Naive B cell (primary cell): ENCODE measurements at places on chromosomes 16 and 17. TPM values are rescaled to one million over a fixed set of nuclear protein-coding genes. Genes with fewer than 3 reads are reported as not detected.

- no peaks in the 10 kb centered on the region for H3K27me3 ChIP-seq
- H3K4me1 ChIP-seq, result no peaks in the 10 kb centered on the region
- no peaks in the 10 kb centered on the region for H3K36me3 ChIP-seq
- DNase-seq, result no peak
- H3K4me3 ChIP-seq, result no peak overlapping the region
- H3K27ac ChIP-seq, result no peak overlapping the region
Measured at GRCh38 chr17:79981090-79981489, 54.6 kb downstream of the TBC1D16 start.

The ZNF19 gene
- 2.4 TPM for polyA plus RNA-seq

The MYO15A gene
- 0.61 TPM for polyA plus RNA-seq

DNA sequence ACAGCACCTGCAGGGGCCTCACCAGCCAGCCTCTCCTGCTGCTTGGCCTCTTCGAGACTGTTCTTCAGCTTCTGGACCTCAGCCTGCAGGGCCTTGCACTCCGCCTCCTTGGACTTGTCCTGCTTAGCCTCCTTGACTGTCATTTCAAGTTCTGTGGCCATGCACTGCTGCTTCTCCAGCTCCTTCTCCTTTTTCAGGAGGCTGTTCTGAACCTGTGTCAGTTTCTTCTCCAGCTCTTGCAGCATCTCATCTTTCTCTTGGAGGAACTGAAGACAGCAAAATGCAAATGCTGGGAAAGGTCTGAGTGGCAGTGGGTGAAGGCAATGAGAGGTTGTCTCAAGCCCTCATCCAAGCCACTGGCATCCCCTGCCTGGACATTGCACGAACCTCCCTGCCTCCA is 39.1 kb downstream of the DHX38 start:
- no peak overlapping the region for H3K4me3 ChIP-seq
- no peak overlapping the region for H3K27ac ChIP-seq
- H3K36me3 ChIP-seq, result peaks cover 7% of the 10 kb centered on the region
- no peaks in the 10 kb centered on the region for H3K4me1 ChIP-seq
- no peak for DNase-seq
- no peaks in the 10 kb centered on the region for H3K27me3 ChIP-seq

The KCNH4 gene
- 0.14 TPM for polyA plus RNA-seq

The TRAPPC1 gene
- 216 TPM for polyA plus RNA-seq

DNA sequence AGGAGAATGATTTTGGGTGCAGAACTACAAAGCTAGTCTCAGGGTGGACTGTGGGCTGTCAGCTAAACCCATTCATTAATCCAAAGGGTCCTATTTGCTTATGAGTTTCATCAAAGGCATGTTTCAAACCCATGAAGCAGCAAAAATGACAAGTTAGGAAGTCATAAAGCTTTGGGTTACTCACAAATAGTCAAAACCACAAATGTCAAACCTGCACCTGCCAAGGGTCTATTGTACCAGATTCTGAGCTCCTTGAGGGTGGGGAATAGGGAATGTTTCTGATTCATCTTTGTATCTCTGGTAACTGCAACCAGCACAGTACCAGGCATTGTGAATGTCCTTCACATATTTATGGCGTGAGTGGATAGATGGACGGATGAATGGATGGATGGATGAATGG is 317.7 kb downstream of the MAF start:
- H3K27me3 ChIP-seq, result peaks cover 65% of the 10 kb centered on the region
- H3K27ac ChIP-seq, result no peak overlapping the region
- no peak overlapping the region for H3K4me3 ChIP-seq

DNA sequence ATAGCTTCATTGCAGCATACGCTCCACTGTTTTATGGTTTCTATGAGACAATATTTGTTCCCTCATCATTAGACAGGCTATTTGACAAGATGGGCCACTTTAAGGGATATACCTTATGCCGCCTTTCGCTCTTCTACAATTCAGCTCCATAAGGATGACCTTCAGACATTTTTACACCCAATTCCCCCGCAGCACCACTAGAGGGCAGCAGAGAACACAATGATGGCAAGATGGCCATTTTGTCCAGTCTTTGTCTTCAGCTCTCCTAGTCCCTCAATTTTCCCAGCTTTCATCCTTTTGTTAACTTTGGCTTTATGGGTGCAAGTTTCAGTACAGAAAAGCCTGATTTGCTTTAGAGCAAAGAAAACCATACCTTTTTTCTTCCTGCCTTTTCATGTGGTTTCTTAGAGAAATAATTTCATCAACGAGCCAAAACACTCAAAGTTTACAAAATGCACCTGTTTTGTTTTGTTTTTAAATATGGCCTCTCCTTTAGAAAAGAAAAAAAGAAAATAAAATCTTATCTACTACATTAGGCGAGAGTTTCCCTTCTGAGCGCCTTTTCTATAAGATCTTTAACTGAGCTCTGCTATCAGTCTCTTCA is 355.3 kb downstream of the TOX3 start:
- no peaks in the 10 kb centered on the region for H3K36me3 ChIP-seq
- H3K4me3 ChIP-seq, result no peak overlapping the region
- H3K27ac ChIP-seq, result no peak overlapping the region
- H3K27me3 ChIP-seq, result no peaks in the 10 kb centered on the region

DNA sequence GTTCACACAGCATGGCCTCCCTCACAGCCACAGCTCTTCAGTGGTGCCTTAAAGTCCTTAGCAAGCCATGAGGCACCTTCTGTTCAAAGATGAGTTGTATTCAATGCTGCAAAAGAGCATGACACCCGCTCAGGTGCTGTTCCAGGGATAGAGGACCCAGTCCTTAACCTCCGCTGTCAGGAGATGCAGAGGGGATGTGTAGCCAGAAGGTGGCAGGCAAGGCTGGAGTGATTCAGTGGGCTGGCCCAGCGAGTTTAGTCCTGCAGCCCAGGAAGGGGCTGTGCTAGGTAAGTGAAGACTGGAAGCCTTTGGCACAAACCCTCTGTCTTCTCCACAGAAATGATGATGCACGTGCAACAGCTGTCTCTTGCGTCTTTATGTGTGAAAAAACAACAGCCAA is 25.0 kb upstream of the ADAM11 start:
- H3K4me3 ChIP-seq, result no peak overlapping the region
- no peaks in the 10 kb centered on the region for H3K36me3 ChIP-seq
- no peak for DNase-seq
- H3K27me3 ChIP-seq, result no peaks in the 10 kb centered on the region

- H3K4me3 ChIP-seq, result peak overlapping the region; percentile 78
- H3K27ac ChIP-seq, result no peak overlapping the region
- H3K36me3 ChIP-seq, result no peaks in the 10 kb centered on the region
- no peak for DNase-seq
Measured at GRCh38 chr16:58026139-58026704, 668 bp downstream of the MMP15 start.

GRCh38 chr17:34236281-34236892 is 18.7 kb upstream of the CCL2 start:
- H3K4me3 ChIP-seq, result no peak overlapping the region
- peaks cover 9% of the 10 kb centered on the region for H3K27me3 ChIP-seq
- H3K27ac ChIP-seq, result peak overlapping the region; percentile 36
- no peak for DNase-seq
- H3K4me1 ChIP-seq, result peaks cover 16% of the 10 kb centered on the region

- H3K4me3 ChIP-seq, result no peak overlapping the region
- H3K36me3 ChIP-seq, result no peaks in the 10 kb centered on the region
- no peaks in the 10 kb centered on the region for H3K27me3 ChIP-seq
- peaks cover 39% of the 10 kb centered on the region for H3K4me1 ChIP-seq
Measured at GRCh38 chr16:11627292-11627663, 40.6 kb upstream of the LITAF start.

DNA sequence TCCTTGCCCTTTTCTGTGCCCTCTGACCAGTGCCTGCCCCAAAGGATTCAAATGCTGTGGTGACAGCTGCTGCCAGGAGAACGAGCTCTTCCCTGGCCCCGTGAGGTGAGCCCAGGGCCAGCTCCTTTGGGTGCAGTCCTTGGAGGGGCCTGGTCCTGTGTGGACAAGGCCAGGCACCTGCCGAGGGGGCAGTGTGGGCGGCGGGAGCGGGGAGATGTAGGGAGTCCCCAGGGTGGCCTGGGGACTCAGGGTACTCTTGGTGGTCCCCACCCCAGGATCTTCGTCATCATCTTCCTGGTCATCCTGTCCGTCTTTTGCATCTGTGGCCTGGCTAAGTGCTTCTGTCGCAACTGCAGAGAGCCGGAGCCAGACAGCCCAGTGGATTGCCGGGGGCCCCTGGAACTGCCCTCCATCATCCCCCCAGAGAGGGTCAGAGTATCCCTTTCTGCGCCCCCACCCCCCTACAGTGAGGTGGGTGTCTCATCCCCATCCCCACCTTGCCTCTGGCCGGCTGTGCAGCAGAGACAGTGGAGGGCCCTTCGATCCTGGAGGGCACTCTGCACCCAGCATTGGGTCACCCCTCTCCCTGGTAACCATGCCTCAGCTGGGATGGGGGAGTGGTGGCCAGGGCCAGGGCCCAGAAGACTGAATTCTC is 4.4 kb downstream of the TMEM92 start:
- H3K27ac ChIP-seq, result no peak overlapping the region
- H3K27me3 ChIP-seq, result peaks cover 76% of the 10 kb centered on the region
- DNase-seq, result no peak
- no peak overlapping the region for H3K4me3 ChIP-seq
- no peaks in the 10 kb centered on the region for H3K4me1 ChIP-seq
- no peaks in the 10 kb centered on the region for H3K36me3 ChIP-seq

The KAT2A gene
- 13.5 TPM for polyA plus RNA-seq

DNA sequence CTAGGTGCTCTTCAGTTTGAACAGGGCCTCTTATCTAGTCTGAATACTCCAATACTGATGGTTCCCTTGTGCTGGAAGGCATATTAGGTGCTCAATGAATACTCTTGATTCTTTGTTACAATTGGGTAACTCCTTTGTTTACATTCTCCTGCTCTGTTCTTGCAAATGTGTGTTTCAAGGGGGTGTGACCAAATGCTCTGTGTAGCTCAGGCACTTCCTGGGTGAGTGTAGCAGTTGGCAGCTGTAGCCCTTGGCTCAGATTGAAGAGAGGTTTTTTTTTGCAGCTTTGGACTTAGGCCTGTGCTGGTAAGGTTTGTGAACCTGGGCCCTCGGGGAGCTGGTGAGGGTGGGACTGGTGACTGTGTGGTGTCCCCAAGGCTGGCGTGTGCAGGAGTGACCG is 20.2 kb downstream of the TBCD start:
- no peak overlapping the region for H3K27ac ChIP-seq
- peaks cover 14% of the 10 kb centered on the region for H3K4me1 ChIP-seq
- peaks cover 14% of the 10 kb centered on the region for H3K36me3 ChIP-seq
- no peak overlapping the region for H3K4me3 ChIP-seq
- H3K27me3 ChIP-seq, result no peaks in the 10 kb centered on the region

GRCh38 chr17:43661699-43662412 is at the start of gene MEOX1:
Gene MEOX1 (minus strand): TSS chr17:43661922. CDS start chr17:43661534, 388 bp downstream.
- H3K27ac ChIP-seq, result no peak within 1 kb of the TSS
- DNase-seq, result no peak
- no peak within 1 kb of the TSS for H3K4me3 ChIP-seq
- no peaks in the 10 kb centered on the region for H3K4me1 ChIP-seq
- H3K27me3 ChIP-seq, result peaks cover 23% of the 10 kb centered on the region
- no peaks in the 10 kb centered on the region for H3K36me3 ChIP-seq

DNA sequence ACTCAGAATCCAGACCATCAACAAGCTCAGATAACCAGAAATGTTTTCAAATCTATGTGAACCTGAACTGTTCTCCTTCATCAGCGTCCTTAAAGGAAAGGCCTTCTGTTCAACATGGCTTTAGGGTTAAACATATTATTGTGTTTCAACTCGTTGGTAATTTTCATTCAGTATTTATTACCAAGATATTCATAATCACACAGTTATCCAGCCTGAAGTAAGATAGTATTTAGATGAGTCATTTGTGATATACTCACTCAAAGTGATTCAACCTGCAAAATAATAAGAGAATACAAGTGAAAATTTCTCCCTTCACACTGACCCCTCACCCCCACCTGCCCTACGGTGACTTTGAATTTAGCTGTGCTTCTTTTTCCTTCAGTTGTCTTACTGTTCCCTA is 3.0 kb downstream of the CYLD start:
- no peak overlapping the region for H3K4me3 ChIP-seq
- peaks cover 55% of the 10 kb centered on the region for H3K4me1 ChIP-seq
- H3K27me3 ChIP-seq, result no peaks in the 10 kb centered on the region
- no peaks in the 10 kb centered on the region for H3K36me3 ChIP-seq
- H3K27ac ChIP-seq, result peak overlapping the region; percentile 95

The GLTPD2 gene
- not detected for polyA plus RNA-seq

DNA sequence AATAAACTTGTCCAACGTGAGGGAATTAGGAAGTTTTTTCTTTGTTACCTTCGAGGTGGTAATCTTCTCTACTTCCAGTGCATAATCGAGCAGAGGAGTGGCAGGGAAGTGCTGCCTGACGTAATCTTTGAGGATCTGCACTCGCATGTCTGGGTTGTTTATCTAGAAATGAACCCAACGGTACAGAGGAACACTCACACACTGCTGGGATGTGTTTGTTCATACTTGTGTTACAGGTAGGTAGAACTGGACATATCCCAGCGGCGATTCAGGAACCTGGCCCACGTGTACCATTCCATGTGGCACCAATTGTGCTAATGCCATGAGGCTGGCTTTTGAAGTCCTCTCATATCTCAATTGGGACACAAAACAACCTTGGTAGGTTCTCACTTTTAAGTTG is 4.2 kb upstream of the KLHL11 start:
- no peak overlapping the region for H3K27ac ChIP-seq
- no peaks in the 10 kb centered on the region for H3K4me1 ChIP-seq
- H3K27me3 ChIP-seq, result no peaks in the 10 kb centered on the region
- no peak overlapping the region for H3K4me3 ChIP-seq

The FBXO39 gene
- polyA plus RNA-seq, result not detected

The MT3 gene
- not detected for polyA plus RNA-seq

- peaks cover 8% of the 10 kb centered on the region for H3K36me3 ChIP-seq
- DNase-seq, result no peak
- peaks cover 46% of the 10 kb centered on the region for H3K4me1 ChIP-seq
Measured at GRCh38 chr17:43363181-43363925, 35.4 kb upstream of the ARL4D start.

GRCh38 chr17:4448197-4448980 is 14.6 kb downstream of the SPNS3 start:
- no peaks in the 10 kb centered on the region for H3K4me1 ChIP-seq
- no peak overlapping the region for H3K4me3 ChIP-seq
- H3K36me3 ChIP-seq, result no peaks in the 10 kb centered on the region
- H3K27me3 ChIP-seq, result no peaks in the 10 kb centered on the region
- no peak for DNase-seq

The CACNB1 gene
- not detected for polyA plus RNA-seq

The KRT33B gene
- polyA plus RNA-seq, result not detected

DNA sequence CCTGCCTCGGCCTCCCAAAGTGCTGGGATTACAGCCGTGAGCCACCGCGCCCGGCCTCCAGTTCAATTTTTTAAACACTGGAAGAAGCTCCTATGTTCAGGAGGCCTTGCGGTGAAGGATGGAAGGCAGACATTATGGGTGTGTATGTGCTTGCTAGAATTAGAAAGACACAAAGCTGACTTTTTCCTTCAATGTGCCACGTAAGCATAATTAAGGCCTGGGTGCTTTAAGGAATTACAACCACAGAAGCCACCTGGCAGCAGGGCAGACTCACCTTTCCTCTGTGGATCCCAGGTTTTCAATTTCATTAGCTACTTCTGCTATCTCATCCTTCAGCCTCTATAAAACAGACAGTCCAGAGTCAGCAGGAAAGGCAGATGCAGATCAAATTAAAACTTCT is 74.2 kb downstream of the CYTH1 start:
- H3K4me1 ChIP-seq, result peaks cover 39% of the 10 kb centered on the region
- peak overlapping the region; percentile 29 for H3K4me3 ChIP-seq
- peaks cover 6% of the 10 kb centered on the region for H3K36me3 ChIP-seq
- no peak for DNase-seq

- peaks cover 18% of the 10 kb centered on the region for H3K27me3 ChIP-seq
- H3K36me3 ChIP-seq, result no peaks in the 10 kb centered on the region
Measured at GRCh38 chr16:55046916-55047315, 116.3 kb downstream of the IRX5 start.
